ENCODE measurements at places on chromosomes 1 and 21.
A peak's percentile ranks its signal among the peaks of the same experiment; 100 is the strongest.

- no peak for DNase-seq
Measured at GRCh38 chr1:101004061-101004460, 21.5 kb downstream of the DPH5 start.

GRCh38 chr1:119347858-119348257 lies 20.7 kb upstream of the HAO2 start:
- no peak for DNase-seq

GRCh38 chr1:40982721-40983120 lies 3.2 kb downstream of the CTPS1 start:
- no peak for DNase-seq

- no peak for DNase-seq
Measured at GRCh38 chr1:40316595-40317393, at the start of gene COL9A2. Gene COL9A2, minus strand, starts transcription at chr1:40317286. Its CDS starts 89 bp downstream, at chr1:40317197.

DNA sequence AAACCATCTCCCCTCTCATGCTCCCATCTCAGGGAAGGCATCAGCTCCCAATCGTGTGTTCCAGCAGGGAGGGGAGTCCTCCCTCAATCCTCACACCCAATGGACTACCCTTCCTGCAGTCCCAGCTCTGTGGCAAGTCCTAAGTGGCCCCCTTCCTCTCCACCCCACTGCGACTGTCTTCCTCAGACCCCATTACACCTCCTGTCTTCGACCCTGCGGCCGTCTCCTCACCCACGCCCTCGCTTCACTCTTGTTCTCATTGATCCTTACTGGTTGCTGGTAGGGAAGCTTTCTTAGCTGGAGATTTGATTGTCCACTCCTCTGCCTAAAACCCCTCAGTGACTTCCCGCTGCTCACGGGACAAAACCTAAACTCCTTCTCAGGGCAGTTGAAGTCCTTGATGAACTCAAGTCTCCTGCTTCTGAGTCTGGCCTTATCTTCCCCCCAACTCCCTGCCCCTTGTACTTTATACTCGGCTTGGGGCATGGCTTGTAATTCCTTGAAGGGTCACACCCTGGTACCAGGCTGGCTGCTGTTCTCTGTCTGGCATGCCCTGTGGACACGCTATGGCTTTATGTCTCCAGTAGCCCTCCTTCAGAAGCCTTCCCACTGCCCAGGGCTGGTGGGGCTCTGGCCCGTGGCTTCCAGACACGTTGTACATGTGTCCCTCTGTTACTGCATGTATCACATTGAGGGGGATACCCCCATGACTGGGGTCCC lies 2.3 kb upstream of the EPS8L3 start:
- no peak for DNase-seq

- no peak for DNase-seq
Measured at GRCh38 chr1:12643785-12644184, at the start of gene AADACL4. Gene AADACL4, plus strand, starts transcription at chr1:12644085. Its CDS starts 462 bp downstream, at chr1:12644547.

DNA sequence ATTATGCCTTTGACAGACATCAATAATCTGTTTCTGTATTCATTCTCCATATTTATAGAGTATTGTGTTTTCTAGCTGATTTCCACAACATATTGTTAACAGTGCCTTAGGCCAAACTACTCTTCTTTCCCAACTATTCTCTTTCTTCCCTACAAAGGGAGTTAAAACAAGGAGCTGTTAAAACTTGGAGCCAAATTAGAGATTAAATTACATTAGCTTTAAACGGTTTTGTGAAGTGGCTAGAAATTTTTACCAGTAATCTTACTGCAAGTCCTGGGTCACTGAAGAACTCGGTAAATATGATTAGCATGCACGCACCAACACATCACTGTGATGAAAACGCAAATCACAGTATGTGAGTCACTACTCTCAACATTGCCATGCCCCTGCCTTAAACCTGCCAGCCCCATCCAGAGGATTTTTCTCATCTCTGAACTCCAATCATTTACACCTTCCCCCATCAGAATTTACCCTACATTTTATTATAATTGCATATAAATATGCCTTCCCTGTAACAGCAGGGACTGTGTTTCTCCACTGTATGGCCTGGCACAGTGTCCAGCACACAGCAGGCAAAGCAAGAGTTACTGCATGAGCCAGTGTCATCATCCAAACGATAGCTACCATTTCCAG lies 1.5 kb upstream of the PRDX6 start:
- no peak for DNase-seq

GRCh38 chr1:215539803-215540570 lies 27.1 kb upstream of the KCTD3 start:
- DNase-seq: no peak

DNA sequence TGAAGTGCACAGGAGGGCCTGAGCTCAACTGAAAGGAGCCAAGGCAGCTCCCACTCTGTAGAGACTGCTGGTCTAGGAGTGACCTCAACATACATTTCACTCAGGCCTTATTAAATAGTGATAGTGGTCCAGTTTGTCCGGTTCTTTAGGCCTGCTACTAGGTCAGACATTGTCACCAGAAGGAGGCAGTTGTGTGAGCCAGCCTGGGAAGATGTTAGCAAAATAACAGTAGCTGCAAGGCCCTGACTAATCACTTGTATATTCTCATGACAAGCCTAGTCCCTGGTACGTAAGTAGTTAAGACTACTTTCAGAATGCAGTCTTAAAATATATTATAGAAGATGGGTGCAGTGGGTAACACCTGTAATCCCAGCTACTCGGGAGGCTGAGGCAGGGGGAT lies 264.0 kb upstream of the CAMK1G start:
- DNase-seq: peak; percentile 8

DNA sequence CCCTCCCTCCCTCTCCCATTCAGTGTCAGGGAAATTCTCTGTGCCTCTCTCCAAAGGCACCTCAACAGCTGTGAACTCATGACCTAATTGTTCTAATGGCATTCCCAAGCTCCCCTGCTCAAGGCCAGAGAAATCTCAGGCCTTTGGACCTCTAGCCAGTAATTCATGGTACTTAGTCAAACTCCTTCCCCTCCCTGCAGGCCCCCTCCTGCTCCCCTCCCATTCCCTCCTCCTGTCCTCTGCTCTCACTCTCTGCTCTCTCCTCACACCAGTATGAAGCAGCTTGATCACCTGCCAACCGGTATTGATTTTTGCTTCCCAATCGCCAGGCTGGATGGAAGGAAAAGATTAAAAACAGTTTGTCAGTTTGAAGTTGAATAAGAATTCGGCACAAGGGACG lies 370.5 kb upstream of the PBX1 start:
- DNase-seq: no peak

DNA sequence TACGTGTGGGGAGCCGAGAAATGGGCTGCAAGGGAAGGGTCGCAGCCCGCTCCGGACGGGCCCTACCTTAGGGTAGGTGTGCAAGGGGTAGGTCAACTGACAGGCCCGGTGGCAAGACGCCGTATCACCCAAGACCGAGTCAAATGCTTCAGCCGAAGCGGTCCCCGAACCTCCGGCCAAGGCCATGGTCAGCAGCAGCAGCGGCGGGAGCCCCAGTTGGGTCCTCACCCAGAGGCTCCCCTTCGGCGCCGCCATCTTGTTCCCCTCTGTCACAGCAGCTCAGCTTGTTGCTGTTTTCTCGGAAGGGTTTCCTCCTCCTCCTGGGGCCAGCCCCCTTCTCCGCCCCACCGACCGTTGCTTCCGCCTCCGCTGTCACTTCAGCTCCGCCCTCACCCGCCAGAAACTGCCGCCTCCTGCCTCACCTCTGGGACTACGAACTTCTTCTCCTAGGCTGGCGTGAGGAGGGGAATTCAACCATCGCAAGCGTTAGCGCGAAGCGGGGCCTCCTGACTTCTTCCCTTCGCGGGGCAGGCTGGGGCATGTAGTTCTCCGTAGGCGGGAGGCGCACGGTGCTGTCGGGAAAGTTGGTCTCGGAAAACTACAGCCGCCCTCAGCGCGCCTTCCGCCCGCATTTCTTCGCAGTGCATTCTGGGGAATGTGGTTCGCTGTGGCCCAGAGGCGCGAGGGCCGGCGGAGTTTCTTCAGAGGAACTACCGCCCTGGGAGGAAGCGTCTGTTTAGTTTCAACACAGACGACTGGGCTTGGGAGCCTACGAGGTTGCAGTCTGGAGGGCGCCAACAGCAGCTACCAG lies at the start of the genes TCEANC2 and TMEM59:
TCEANC2 (plus strand) TSS at position 675 of the 811 bp plus-strand sequence. CDS start 815 bp downstream, outside the sequence.
TMEM59 (minus strand) TSS at position 271 of the 811 bp plus-strand sequence; CDS start at position 255, 16 bp downstream.
- peak; percentile 86 for DNase-seq

DNA sequence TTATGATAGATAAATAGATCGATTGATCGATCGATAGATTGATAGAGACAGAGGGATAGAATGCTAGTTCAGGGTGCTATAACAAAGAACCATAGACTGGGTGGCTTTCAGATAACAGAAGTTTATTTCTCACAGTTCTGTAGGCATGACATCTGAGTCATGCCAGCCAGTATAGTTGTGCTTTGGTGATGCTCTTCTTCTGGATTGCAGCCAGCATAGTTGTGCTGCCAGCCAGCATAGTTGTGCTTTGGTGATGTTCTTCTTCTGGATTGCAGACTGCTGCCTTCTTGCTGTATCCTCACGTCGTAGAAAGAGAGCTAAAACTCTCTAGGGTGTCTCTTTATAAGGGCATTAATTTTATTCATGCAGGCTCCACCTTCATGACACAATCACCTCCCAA lies 860.8 kb downstream of the BRINP3 start:
- DNase-seq: no peak

GRCh38 chr1:24970399-24970753 lies 40.3 kb upstream of the RUNX3 start:
- peak; percentile 35 for DNase-seq

GRCh38 chr21:26027696-26028095 lies 142.9 kb downstream of the APP start:
- DNase-seq: no peak

- no peak for DNase-seq
Measured at GRCh38 chr1:84998642-84999280, 1.8 kb upstream of the MCOLN2 start.

GRCh38 chr1:235624721-235625333 lies 24.8 kb downstream of the GNG4 start:
- DNase-seq: no peak

DNA sequence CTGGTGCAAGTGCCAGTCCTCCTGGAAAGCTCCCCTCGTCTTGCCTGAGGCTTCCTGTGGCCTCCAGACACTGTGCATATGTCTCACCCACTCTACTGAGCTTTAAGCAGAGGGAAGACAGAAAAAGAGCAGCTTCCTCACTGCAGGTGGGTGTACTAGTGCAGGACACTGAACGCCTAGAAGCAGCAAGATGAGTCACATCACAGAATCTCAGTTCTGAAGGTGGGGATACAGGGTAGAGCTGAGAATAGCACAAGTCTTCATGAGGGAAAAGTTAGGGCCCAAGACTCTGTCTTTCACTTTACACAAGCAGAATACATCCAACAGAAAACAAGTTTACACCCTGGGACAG lies 37.4 kb downstream of the PCAT6 start:
- DNase-seq: no peak

DNA sequence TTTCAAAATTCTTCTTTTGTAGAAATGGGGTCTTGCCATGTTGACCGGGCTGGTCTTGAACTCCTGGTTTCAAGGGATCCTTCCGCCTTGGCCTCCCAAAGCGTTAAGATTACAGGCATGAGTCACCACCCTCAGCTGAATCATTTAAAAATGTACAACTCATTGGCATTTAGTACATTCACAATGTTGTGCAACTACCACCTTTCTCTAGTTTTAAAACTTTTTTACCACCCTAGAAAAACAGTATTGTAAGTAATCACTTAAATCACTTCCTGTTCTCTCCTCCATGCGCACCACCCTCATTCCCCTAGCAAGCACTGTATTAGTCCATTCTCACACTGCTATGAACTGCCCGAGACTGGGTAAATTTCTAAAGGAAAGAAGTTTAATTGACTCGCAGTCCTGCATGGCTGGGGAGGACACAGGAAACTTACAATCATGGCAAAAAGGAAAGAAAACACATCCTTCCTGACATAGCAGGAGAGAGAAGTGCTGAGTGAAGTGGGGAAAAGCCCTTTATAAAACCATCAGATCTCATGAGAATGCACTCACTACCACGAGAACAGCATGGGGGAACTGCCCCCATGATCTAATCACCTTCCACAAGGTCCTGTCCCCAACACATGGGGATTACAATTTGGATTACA lies 14.4 kb upstream of the THEM5 start:
- DNase-seq: no peak

GRCh38 chr1:216765346-216766300 lies 42.4 kb upstream of the ESRRG start:
- DNase-seq: no peak

DNA sequence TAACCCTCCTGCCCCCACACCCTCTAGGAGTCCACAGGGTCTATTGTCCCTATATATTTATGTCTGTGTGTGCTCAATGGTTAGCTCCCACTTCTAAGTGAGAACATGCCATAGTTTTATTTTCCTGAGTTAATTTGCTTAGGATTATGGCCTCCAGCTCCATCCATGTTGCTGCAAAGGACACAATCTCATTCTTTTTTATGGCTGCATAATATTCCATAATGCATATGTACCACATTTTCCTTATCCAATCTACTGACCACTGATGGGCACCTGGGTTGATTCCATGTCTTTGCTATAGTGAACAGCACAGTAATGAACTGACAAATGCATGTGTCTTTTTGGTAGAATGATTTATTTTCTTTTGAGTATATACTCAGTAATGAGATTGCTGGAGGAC lies 13.3 kb upstream of the FHAD1 start:
- DNase-seq: no peak

- no peak for DNase-seq
Measured at GRCh38 chr1:237187842-237188241, 145.9 kb downstream of the RYR2 start.

DNA sequence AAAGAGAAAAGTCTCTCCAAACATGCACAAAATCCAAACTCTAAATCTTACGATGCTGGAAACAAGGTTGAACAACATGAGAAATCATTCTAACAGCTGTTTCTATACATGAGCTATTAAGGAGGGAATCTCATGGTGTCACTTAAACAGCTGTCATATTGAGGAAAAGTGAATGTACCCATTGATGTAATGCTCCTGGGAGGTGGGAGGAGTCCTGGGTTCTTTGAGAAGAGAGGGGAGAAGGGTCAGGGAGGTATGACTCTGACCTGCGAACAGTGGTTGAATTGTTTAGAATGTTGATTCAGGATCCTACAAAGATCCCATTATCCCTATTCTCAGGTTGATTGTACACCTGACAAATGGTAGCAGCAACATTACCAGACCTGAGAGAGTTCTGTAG lies 49.3 kb downstream of the ZC3H11B start:
- DNase-seq: no peak

DNA sequence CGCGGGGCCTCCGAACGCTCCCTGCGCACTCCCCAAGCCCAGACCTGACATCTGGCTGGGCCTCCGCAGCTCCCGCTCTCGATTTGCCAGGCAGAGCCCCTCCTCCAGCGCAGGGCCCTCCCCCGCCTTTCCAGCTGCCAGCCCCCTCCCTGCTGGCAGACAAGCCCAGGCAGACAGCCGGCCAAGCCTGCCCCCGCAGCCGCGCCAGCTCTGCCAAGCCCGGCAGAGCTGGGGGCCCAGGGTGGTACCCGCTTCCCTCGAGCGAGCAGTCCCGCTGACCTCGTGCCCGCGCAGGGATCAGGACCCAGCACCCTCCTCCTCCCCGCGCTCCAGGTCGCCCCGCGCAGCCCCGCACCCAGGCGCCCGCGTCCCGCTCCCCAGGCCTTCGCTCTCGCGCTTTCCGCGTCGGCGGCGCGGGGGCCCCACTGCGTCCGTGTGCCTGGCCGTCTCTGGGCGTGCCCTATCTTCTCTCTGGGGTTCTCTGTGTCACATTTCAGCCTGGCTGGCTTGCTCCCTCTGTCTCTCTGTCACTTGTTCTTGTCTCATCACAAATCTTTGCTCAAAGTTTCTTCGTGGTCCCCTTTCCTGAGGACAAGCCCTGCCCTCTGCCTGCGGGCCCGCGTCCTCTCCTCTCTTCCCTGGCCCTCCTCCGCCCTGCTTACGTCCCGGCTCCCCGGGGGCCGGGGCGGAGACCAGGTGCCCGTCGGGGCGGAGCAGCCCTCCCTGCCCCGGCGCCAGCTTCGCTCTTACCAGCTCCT lies 580 bp downstream of the INKA2 start:
- DNase-seq: peak; percentile 71

- DNase-seq: no peak
Measured at GRCh38 chr1:46002551-46003150, 129.8 kb downstream of the PIK3R3 start.

Data from H54 (cell line).